ENCODE measurements at places on chromosomes 11 and 22.

- no peak for DNase-seq
Measured at GRCh38 chr22:26131589-26132154, 37.6 kb upstream of the SEZ6L start.

DNA sequence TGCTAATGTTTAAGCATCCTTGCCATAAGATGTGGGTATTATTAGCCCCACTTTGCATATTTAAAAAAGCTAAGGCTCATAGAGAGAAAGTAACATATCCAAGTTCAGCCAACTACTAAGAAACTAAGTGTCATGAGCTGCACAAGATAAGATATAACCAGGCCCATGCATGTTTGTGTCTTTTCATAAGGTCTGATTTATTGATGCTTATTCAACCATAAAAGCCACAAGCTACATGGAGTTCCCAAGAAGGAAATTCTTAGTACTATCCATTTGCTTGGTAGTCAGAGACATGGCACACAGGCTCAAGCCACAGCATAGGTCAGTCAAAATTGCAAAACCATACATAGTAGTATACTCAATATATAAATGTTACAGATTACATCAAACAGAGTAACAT lies 488.5 kb downstream of the SOX6 start:
- DNase-seq, result no peak

- no peak for DNase-seq
Measured at GRCh38 chr11:107741044-107741823, 29.4 kb upstream of the SLN start.

DNA sequence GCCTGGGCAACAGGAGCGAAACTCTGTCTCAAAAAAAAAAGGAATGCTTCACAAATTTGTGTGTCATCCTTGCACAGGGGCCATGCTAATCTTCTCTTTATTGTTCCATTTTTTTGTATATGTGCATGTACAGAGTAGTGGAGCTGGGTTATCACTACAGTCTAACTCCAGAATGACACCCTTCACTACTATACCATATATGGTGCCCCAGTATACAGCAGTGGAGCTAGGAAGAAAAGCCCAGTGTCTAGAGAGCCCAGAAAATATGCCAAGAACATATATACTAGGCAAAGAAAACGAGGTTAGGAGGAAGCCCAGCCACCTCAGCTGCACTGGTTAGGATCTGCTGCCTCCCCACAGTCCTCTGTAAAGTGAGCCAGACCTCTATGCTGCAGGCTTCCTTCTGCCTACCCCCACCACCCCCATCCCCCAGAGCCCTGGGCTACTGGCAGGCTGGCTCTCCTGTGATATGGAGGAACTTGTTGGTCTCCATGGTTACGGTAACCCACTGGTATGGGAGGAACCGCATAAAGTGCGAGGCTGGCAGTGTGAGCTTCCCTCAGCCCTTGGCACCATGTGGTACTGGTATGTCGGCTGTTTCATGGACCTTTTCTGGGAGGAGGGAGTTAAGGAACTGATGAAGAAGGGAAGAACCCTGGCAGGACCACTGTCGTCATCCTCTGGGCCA lies 34.3 kb downstream of the RCOR2 start:
- DNase-seq, result no peak

- no peak for DNase-seq
Measured at GRCh38 chr22:44182588-44183286, 2.0 kb downstream of the PARVG start.

DNA sequence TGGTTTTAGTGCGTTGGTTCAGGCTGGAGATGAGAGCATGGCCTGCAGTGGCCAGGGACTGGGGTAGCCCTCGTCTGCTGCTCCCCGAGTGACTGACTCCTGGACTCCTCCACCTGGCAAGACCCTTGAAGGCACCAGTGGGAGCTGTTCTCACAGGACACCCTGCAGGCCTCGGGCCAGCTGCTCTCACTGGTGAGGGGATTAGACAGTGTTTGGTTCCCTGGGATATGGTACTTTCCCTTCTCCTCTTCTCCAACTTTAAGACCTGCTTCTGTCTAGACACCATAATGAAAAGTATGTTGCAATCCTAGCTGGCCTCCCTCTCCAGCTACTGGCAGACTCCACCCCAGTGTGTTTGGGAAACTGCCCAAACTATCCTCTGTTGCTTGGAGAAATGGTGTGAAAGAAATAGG lies 168.8 kb upstream of the CADM1 start:
- no peak for DNase-seq

DNA sequence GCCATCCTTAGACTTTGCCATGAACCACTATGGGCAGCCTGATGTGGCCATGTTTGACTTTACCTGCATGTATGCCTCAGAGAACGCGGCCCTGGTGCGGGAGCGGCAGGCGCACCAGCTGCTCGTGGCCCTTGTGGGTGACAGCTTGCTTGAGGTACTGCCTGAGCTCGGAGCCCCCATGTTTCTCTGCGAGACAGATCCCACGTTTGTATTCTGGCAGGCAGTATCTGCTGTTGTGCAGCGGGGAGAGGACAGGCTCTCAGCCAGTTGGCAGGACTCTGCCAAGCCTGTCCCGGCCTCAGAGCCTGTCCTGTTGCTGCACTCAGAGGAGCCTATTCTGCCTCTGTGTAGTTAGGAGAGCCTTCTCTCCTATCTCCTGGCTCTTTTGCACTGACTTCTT lies 109.9 kb downstream of the MICAL2 start:
- no peak for DNase-seq

DNA sequence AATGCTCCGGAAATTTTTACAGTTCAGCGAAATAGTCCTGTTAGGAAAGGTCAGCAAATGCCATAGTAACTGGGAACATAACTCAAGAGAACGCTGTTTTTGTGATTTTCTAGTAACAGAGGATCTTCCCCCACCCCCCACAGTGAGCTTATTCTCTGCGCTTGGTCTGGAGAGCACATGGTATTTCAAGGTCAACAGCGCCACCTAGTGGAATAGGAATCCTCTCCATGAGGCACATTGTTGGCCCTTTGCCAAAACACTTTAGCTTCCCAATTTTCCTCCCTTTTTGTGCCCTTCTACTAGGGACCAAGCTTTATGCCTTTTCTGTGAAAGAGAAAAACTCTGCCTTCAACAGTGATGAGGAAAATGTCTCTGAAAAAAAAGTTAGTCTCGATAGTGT lies 13.2 kb upstream of the OR4C12 start:
- peak; percentile 5 for DNase-seq

- DNase-seq, result no peak
Measured at GRCh38 chr11:44483919-44484610, 81.4 kb upstream of the CD82 start.

GRCh38 chr11:67268081-67268961 lies 2.0 kb downstream of the GRK2 start:
- no peak for DNase-seq

DNA sequence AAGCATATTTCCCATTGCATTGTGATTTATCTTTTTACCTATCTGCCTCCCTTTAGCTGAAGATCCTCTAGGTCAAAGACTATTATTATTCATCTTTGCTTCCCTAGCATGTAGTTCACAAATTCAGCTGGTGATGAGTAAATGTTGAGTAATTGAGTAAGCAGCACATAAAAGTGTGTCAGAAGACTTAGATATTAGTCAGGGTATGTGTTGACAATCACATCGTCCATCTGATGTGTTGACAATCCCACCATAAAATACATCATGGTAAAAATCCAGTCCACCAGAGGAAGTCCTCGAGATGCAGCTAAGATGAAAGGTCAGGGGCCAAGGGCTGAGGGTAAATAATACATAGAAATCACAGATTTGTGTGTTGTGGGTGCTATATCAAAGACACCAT lies 22.9 kb upstream of the ABTB2 start:
- DNase-seq, result no peak

- DNase-seq, result no peak
Measured at GRCh38 chr11:62708392-62708791, 916 bp downstream of the GNG3 start.

DNA sequence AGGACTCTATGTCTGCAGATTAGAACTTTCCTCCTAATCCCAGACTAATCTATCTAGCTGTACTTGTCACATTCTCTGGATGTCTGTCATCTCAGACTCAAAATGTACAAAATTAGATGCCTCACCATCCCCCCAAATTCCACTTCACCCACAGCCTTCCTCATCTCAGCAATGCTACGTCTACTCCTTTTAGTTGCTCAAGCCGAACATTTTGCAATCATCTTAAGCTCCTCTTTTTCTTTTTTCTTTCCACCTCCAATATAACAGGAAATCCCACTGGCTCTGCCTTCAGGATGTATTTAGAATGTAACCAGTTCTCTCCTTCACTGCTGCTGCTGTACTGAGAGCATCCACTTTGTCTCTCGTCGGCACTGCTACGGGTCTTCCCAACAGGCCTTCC lies 1091.8 kb downstream of the TBC1D22A start:
- DNase-seq, result no peak

DNA sequence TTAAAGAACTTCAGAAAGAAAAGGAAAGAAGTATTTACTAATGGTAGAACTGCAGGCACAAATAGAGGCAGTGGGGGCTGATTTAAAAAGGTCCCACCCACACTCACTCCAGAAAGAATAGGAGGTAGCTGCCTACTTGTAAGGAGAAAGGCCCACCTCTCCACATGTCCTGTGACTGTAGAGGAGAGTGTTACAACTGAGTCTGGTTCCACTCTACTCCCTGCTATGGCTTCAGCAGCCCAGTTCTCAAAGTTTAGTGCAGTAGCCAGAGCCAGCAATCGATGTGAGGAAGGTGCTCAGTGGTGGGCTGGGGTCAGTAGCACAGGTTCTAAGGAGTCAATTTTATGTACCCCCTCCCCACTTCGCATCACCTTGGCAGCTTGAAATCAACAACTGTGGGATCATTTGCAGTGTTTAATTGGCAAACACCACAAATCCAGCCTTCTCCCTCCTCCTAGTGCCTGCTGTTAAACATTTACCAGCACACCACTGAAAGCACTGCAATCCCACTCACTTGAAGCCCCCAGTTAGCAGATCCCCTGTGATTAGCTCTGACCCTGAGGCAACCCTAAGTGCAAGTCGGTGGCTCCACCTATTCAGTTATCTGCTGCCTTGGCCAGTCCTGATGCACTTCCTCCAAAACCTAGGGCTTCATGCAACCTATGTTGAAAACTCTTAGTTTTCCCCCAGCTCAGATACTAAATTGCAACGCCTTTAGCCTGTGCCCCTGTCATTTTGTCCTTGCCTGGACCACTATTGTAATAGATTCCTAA lies 146.6 kb downstream of the BBOX1 start:
- no peak for DNase-seq

GRCh38 chr22:24271386-24271854 lies 789 bp downstream of the SPECC1L start:
- no peak for DNase-seq

DNA sequence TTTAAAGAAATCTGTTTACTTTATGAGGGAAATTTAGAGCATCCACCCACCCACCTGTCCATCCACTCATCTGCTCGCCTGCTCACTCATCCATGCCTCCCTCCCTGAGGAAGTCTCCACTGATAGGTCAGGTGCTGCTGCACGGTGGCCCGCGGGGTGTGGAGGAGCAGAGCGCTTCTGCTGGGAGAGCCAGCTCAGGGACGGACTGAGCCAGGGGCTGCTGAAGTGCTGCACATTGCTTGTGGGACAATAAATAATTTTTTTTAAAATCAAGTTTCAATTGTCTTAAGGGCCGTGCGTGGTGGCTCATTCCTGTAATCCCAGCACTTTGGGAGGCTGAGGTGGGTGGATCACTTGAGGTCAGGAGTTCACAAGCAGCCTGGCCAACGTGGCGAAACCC lies 148.9 kb downstream of the TBC1D22A start:
- no peak for DNase-seq

DNA sequence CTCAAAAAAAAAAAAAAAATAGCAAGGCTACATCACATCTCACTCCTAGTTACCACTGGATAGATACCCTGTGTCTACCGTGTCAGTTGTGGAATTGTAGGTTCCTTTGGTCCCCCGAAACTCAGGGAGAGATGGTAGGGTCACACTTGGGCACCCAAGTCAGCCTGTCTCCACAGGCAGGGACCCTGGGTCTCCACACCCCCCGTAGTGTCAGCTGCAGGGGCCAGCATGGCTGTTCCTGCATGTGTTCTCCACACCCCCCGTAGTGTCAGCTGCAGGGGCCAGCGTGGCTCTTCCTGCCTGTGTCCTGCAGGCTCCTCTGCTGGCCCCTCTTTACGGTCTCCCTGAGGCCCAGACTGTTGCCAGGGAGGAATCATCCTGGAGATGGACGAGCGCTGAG lies 282.1 kb downstream of the BRD1 start:
- no peak for DNase-seq

- DNase-seq, result no peak
Measured at GRCh38 chr11:88357323-88358039, 19.9 kb upstream of the CTSC start.

GRCh38 chr11:43907028-43907975 lies 26.7 kb downstream of the ALKBH3 start:
- no peak for DNase-seq

DNA sequence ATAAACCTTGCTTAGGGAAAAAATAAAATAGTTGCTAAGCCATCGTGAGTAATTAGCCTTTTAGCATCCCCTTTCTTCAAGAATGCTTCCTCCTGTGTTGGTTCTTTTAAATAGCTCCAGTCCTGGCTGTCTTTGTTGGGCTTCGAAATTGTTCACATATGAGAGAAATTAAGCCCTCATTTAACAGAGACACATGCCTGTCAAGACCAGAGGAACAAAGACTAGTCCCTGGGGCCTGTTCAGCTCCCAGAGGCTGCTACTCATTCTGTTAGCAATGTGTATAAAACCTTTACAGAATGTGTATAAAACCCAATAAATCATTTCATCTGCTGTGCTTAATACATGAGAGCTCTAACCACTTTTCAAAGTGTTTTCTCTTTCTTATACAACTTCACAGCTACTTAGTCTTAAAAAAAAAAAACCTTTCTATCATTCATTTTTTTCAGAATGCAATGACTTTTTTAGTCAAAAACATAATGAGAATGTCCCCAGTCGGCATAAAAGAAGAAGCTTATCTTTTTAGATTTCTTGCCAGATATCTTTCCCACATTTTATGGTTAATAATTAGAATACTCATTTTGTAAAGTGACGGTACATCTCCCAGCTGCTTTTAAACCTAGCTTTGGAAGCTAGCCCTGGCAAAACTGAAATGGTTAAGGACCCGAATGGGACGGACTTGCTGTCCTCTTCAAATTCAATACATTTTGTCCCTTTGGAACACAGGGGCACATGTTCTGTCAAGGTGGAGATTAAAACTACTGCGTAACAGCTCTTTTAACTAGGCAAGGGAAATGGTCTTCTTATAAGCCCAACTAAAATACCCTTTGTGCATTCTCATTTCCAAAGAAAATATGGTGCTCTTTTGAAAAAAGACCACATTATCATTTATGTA lies 186.1 kb downstream of the SOX6 start:
- DNase-seq, result no peak

GRCh38 chr22:31861226-31861840 lies 83.0 kb upstream of the YWHAH start:
- no peak for DNase-seq

GRCh38 chr22:33054001-33054675 lies 4.0 kb downstream of the SYN3 start:
- DNase-seq, result no peak

DNA sequence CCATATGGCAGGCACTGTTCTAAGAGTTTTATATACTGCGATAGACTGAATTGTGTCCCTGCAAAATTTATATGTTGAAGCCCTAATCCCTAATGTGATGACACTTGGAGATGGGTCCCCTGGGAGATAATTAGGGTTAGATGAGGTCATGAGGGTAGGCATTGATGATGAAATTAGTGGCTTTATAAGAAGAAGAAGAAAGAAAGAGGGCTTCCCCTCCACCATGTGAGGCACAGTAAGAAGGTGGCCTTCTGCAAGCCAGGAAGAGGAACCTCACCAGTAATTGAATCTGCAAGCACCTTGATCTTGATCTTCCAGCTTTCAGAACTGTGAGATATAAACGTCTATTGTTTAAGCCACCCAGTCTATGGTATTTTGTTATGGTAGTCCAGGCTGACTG lies 46.6 kb upstream of the TENM4 start:
- no peak for DNase-seq

All from H54 (cell line).